ENCODE measurements at places on chromosomes 2 and 18.

GRCh38 chr18:67308819-67309218 lies 207.7 kb downstream of the DSEL start:
- no peak for DNase-seq

GRCh38 chr2:229485857-229486256 lies 214.8 kb upstream of the PID1 start:
- DNase-seq, result no peak

- peak; percentile 32 for DNase-seq
These were observed 473.7 kb upstream of the SALL3 start for GRCh38 chr18:78505851-78506461.

DNA sequence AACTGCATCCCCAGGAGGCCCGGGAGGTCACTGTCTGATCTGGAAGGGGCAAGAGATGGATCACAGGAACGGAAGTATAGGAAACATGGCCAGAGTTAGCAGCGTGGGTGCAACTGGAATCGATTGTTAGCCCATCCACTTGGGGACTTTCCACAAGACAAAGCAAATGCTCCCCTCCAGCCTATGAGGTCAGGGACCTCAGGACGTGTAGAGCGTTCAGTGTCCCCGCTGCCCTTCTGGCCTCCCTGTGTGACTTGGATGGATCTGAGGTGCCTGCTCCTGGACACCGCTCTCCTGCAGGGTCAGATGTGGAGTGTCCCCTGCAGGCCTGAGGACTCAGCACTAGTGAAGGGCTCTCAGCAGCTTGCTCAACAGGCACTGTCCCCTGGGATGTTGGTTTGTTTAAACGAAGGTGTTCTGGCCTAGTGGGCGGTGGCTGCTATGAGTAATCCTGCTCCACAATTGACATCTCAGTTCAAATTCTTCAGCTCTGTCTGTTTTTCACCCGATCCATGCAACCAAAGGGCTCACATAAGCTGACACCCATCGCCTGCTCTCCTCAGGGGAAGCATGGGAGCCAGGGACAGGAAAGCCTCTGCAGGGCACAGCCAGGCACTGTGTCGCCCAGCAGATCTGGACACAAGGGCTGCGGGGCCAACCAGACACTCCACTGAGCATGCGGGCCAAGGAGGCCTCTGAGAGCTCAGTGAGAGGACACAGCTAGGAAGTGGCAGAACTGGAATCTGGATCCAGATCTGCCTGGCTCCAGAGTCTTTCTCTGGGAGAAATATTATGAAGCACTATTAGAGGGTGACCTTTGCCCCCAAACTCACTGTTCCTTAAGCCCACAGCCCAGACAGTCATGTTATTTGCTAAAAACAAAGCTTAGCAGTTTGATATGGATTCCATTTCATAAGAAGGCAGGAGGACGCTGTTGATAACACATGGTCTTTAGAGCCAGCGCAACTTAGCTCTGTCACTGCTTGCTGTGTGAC lies 78.5 kb downstream of the RHOB start:
- no peak for DNase-seq

DNA sequence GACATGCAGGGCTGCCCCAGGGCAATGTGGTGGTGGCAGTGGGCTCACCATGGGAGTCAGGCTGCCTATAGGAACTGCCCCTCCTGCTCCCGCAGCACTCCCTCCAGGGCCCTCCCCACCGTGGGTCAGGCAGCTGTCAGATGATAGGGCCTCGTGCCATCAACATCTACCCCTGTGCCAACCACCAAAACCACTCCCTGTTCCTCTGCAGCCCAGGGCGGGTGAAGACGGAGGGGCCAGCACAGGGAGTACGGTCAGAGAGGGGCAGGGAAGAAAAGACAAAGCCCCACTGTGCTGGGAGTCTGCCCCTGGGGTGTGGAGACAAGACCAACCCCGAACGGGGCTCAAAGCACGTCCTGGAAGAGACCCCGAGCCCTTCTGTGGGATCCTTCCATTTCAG lies 97.4 kb downstream of the TNS1 start:
- peak; percentile 65 for DNase-seq

DNA sequence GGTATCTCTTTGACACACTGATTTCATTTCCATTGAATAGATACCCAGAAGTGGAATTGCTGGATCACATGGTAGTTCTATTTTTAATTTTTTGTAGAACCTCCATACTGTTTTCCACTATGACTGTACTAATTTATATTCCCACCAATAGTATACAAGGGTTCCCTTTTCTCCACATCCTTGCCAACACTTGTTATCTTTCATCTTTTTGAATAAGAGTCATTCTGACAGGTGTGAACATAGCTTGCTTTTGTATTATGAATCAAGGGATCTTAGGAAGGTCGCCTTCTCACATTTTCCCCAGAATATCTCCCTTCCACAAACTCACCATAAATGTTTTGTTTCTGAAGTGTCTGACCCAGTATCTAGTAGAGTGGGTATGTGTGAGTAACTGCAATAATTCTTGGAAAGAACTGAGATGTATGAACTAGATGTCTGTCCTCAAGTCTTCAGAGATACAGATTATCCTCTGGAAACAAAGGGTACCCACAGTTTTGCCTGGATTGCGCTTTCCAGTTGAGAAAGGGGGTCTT lies 17.1 kb upstream of the SP3 start:
- no peak for DNase-seq

GRCh38 chr2:236261452-236261851 lies 2.8 kb downstream of the ASB18 start:
- no peak for DNase-seq

- no peak for DNase-seq
These were observed 387.6 kb downstream of the DCDC2C start for GRCh38 chr2:4090668-4091630.

- DNase-seq, result no peak
These were observed 20.2 kb upstream of the PAX3 start for GRCh38 chr2:222318712-222319585.

GRCh38 chr2:9124231-9124741 lies 82.3 kb upstream of the ASAP2 start:
- DNase-seq, result no peak

DNA sequence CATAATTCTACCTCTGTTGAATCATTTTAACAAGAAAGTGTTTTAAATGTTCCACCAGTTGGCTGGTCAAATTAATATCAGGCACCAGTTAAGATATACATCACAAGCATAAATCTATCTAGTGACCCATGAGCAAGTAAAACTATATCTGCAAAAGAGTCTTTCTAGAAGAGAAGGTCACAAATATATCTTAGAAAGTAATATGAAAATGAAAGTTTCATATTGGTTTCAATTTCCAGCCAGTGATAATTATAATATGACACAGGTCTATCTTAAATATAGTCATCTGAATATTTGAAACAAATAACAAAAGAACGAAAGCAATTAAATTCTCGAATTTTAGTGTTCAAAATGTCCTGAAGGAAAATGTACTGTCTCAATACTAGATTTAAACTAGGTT lies 282.5 kb upstream of the KYNU start:
- no peak for DNase-seq

DNA sequence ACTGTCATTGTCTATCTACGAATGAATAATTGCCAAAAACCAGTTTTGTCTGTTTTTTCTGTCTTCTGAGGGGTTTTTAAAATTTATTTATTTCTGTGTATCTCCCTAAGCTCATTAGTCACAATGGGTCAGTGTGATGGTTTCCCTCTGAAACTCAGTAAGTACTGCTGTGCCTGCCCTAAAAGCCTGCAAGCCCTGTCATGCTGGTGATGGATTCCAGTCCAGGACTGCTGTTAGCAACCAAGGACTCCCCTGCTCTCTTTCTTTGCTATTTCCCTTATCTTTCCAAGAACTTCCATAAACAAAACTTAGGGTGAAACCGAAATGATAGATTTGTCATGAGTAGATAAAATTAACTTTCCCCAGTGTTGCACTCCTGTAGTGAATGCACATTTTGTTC lies 11.8 kb upstream of the DSG2 start:
- no peak for DNase-seq

GRCh38 chr2:63446658-63447057 lies 141.6 kb downstream of the WDPCP start:
- no peak for DNase-seq

DNA sequence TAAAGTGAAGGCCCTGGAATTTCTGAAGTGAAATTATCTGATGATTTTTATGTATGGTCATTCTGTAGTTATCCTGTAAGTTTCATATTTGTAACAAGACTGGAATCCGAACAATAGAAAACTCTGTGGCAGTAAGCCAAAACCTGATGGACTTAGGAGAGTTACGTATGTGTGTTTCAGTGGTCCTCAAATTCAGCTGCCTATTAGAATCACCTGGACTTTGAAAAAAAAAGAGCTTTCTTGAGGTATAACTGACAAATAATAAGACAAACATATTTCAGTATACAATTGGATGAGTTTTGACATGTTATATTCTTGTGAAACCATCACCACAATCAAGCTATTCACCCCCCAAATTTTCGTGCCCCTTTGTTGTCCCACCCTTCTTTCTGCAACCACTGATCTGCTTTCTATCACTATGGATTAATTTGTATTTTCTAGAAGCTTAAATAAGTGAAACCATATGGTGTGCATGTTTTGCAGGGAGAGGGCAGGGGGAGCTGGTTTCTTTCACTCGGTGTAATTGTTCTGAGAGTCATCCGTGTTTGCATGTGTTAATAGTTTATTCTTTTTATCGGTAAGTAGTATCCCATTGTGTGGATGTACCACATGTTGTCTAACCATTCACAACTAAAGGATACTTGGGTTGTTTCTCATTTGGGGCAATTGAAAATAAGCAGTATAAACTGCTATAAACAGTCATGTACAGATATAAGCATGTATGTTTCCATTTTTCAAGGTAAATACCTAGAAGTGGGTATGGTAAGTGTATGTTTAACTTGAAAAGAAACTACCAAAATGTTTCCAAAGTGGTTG lies 50.2 kb upstream of the EML4 start:
- DNase-seq, result no peak

GRCh38 chr18:57898506-57899124 lies 95.5 kb upstream of the ATP8B1 start:
- DNase-seq, result no peak

DNA sequence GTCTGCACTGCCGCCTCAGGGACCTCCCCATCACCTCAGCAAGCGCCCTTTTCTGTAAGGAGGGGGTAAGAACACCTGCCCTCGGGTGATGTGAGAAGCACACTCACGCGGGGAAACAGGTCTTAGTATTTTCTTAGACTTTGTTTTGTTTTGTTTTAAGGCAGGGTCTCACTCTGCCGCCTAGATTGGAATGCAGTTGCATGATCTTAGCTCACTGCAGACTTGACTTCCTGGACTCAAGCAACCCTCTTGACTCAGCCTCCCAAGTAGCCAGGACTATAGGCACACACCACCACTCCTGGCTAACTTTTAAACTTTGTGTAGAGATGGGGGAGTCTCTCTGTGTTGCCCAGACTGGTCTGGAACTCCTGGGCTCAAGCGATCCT lies 37.1 kb downstream of the RAMP1 start:
- DNase-seq, result no peak

DNA sequence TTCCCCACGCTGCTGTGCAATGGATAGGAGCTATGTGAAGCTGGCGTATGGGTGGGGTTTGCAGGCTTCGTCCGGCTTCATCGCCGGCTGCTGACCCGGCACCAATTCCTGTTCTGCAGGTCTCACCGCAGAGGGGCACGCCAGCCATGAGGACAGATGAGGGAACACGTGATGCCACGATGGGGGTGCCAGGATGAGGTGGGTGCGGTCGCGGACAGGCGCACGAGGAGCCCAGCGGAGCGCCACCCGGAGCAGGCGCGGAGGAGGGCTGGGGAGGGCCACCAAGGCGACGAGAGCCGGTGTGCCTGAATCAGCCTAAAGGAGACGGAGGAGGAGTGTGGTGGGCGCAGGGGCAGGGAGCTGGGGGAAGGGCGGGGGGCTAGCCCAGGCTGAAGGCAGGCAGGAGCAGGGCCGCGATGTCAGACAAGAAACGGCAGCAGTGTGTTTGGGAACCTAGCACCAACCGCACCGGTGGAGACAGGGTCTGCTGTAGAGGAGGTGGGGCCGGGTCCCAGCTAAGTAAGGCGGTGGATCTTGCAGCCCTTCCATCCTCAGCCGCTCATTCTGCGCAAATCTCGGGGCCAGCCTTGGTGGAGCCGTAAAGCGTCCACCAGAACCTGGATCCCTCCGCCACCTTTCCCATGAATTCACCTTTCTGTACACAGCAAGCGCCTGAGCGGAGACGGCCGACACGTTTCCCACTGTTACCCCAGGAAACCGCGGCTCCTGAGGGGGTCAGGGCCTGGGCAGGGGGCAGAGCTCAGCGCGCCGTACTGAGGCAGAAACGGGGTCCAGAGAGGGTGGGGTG lies 17.0 kb upstream of the CD8A start:
- DNase-seq, result peak; percentile 37

- no peak for DNase-seq
These were observed 4.1 kb upstream of the TTR start for GRCh38 chr18:31587529-31587928.

GRCh38 chr2:233556881-233557736 lies 9.5 kb downstream of the USP40 start:
- no peak for DNase-seq

DNA sequence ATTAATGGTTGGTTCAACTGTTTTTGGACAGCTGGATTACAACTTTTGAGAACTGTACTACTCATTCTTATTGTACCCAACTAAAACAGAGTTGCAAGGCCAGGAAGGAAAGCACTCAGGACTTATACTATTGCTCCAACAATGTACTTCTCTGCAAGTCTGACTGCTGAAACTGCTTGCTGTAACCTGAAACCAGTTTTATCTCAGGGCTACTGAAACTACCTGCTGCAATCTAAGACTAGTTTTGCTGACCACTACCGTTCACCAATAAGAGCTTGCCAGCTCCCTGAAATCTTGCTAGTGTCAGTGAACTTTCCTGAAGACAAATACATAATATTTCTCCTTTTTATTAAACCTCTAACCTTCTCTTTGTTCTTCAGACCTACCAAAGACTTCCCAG lies 157.3 kb downstream of the CDCA7 start:
- no peak for DNase-seq

GRCh38 chr2:162968306-162968705 lies 129.7 kb upstream of the KCNH7 start:
- no peak for DNase-seq

GRCh38 chr2:145654746-145655145 lies 1134.8 kb upstream of the ZEB2 start:
- no peak for DNase-seq

- DNase-seq, result no peak
These were observed 31.3 kb downstream of the GALNT3 start for GRCh38 chr2:165762723-165763122.

DNA sequence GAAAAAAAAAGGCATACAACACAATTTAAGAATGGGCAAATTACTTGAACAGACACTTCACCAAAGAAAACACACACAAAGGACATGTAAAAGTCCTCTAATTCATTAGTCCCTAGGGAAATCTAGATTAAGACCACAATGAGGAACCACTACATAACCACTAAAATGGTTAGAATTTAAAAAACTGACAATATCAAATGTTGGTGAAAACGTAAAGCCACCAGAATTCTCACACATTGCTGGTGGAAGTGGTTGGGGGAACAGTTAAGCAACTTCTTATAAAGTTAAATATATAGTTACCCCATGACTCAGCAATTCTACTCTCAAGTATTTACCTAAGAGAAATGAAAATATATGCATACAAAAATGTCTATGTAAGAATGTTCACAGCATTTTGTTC lies 11.8 kb downstream of the RTN4 start:
- no peak for DNase-seq
